ENCODE measurements at places on chromosomes 3 and 15.

DNA sequence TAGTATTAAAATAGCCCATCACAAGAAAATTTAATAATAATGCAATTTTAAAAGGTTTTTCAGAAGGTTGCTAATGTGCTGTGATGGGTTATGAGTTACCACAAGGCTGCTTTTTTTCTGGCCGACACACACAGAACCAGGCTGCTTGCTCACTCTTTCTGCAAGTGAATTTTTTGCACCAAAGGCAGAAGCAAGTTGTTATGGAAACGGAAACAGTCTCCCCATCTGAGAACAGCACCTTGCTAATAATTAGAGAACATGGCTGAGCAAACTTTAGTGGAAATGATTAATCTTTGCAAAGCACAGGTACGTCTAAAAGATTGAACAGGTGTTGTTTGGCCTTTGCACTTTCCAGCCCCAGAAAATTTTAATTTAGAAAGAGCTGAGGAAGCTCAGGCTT, 51.0 kb downstream of the CACNA2D3 start:
- DNase-seq: no peak

GRCh38 chr3:165455360-165455759, 259.2 kb upstream of the SLITRK3 start:
- DNase-seq: no peak

DNA sequence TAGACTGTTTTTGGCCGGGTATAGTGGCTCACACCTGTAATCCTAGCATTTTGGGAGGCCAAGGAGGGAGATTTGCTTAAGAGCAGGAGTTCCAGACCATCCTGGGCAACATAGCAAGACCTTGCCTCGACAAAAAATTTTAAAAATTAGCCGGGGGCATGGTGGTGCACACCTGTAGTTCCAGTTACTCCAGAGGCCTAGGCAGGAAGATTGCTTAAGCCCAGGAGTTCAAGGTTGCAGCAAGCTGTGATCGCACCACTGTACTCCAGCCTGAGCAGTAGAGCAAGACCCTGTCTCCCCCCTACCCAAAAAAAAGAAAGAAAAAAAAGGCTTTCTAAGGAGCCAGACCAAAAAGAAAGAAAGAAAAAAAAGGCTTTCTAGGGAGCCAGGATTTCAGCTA, 36.7 kb downstream of the TMOD3 start:
- no peak for DNase-seq

DNA sequence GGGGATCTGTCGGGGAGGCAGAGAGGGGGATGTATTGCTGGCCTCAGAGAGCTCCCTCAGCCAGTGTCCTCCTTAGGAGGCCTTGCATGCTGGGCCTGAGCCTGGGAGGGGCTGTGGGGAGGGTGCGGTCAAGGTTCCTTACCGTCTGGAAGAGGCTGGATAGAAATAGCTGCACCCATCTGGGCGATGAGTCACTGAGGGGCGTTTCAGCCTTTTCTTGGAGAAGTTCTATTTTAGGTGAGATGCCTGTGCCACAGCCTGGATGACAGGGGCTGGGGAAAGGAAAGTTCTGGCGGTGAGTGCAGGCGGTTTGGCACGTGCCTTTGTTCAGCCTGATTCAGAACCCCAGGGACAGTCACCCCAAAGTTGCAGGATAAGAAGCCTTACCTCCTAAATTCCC, 35.7 kb upstream of the APEH start:
- DNase-seq: no peak

DNA sequence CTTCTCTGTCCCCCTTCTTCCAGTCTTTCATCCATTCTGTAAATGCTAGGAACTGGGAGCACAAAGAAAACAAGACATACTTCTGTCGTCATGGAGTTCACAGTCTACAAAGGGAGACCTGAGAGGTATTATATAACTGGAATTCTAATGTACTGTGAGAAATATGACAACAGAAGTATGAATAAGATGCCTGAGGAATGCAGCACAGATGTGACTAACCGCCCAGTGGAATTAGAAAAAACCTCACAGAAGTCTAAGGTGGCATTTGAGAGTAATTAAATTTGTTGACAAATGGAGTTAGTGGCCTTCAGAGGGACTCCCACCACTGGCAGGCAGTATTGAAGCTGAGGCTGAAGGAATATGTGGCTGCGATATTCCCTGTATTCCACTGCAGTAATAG, 168.5 kb upstream of the FAM3D start:
- DNase-seq: no peak

DNA sequence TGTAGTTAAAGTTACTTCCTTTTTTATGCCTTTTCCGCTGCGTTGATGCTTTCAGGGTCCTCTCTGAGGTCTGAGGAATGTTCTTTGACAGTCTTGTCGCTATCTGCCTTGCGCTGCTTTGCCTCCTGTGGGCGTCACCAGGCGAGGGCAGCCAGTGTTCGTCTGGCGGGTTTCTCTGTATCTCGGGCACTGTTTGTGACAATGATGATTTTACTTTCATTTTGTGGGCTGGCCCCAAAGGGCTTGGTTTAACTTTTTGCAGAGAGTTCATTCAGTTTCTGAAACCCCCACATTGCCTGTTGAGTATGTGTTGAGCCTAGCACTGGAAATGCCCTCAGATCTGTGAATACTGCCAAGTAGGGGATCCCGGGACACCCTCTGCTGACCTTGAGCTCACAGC, 24.6 kb upstream of the SACM1L start:
- peak; percentile 53 for DNase-seq

Measured in stimulated activated CD8-positive, alpha-beta memory T cell treated with anti-CD3 and anti-CD28 coated beads, Interleukin-2, amount 100 ng/mL, for 1 hour (primary cell).